Epithelial cell of prostate (primary cell): ENCODE measurements at places on chromosomes 12 and 14.
A peak's percentile ranks its signal among the peaks of the same experiment; 100 is the strongest.

DNA sequence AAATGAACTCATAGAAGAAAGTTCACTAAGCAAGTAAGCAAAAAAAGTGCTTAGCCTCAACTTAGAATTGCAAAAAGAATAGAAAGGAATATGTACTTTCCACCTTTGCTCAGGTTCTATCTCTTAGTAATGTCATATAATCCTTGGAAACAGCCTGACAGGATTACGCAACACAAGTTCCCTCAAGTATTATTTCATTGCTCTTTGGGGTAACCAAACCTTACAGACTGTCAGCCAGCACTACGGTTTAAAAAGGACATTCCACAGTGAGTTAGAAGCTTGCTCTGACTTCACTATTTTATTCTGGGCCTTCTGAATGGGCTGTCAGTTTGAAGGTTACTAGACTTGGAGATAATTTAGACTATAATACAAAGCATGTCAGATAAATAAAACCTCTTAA, 264.0 kb downstream of the ATXN7L3B start:
- no peak for DNase-seq

GRCh38 chr14:49957089-49957852, 64.4 kb downstream of the ARF6 start:
- DNase-seq, result no peak

- no peak for DNase-seq
Observed at GRCh38 chr12:65139389-65139788, 18.3 kb upstream of the WIF1 start.

DNA sequence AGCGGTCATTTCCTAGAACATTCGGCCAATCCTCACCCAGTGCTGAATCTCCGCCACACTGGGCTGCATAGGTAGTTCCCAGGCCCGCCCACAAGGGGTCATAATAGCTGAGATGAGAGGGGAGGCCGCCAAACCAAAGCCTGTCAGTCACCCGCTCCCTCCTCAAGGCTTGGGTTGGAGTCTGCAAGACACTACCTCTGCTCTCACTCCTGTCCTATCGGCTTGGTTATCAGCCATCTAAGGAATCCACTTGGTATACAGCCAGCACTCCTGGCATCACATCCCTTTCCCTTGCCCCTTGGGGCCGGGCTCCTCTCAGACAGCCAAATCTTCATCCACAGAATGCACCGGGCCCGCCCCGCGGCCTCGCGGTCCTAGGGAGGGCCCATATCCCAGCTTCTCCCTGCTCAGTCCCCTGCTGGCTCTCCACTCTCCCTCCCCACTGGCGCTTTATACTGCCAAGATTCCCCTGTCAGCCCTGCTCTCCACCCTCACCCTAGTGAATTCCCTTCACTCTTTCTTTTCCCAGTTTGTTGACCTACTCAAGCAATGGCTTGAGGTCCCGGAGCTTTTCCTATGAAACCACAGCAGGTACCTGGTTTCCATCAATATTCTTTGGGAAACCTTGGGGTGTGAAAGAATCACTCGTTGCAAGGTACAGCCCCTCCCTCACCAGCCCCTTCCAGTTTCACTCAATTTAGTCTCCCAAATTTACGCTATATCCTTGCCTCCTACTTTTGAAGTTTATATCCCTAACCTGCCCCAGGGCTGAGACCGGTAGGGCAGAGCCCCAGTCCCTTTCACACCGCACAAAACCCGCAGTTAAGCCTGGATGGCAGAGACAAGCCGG, 1.4 kb downstream of the IFFO1 start:
- no peak for DNase-seq

- no peak for DNase-seq
Observed at GRCh38 chr14:92581966-92582566, 68.5 kb downstream of the RIN3 start.

DNA sequence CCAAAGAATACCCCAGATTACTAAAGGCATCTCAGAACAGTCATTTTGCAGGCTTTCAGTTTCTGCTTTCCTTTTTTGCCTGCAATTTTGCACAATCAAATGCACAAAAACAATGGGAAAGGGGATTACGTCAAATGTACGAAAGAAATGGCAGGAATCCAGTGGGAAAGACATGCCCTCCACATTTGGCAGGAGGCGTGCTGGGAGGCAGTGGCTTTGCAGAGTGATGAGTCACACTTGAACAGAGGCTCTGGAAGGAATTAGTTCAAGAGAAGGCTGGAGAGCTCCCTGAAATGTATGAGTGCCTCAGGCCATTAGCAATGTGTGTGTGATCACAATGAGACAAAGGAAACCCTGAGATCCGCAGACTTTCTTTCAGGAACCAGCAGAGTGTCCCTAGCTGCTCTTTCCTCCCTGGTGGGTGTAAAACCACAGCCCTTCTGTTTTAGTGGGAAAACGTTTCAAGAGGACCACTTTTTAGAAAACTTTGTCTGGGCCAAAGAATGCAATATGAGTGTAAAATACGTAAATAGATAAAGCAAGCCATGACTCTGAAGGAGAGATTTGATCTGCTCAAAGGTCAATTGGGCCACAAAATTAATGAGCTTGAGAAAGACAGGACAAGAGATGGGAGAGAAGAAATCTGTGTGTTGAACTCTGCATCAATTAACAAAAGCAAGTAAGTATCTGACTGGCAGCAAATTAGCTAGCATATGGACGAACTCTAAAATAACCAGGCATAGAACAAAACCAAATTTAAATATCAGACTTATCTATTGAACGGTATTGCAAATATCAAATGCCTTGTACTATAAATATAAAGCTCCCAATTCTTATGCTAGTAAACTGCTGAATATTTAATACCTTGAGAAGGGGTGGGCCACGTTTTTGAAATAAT, 155.4 kb upstream of the PDE3A start:
- DNase-seq, result peak; percentile 75

DNA sequence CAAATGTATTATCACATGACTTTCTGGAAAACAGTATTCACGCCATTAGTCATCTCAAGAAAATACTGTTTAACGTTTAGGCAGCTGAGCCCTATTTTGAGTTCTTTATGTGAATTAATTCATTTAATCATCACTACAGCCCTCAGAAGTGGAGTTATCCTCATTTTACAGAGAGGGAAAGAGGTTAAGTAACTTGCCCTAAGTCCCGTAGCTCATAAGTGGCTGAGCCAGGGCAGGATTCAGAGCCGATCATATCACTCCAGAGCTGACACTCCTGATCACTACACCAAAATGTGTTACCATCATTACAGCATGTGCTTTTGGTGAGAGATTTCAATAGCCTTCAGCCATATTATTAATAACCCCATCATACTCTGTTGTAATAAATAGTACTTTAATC, 210.6 kb downstream of the FBXL14 start:
- no peak for DNase-seq

GRCh38 chr12:130876758-130877157, 4.9 kb downstream of the RAN start:
- DNase-seq, result no peak

- no peak for DNase-seq
Observed at GRCh38 chr12:50353869-50354593, 42.4 kb downstream of the FAM186A start.

- no peak for DNase-seq
Observed at GRCh38 chr12:84069699-84070098, 842.9 kb downstream of the SLC6A15 start.

DNA sequence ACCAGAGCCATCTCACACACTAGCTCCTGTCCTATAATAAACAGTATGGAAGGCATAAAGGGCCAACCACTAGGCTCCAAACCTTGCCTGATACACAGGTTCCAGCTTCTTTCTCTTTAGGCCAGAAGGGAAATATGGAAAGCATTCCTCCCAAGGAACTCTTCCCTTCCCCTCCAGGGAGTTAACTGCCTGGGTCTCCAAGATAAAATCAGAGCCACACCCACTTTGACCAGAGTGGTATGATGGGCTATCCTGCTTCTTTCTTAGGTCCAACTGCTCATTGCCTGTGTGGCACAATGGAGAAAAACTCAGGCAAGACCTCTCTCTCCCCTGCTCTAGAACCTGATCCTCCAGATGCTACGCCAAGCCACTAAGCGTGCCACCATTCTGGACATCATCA, 2.1 kb downstream of the TSSK4 start:
- DNase-seq, result no peak

- no peak for DNase-seq
Observed at GRCh38 chr14:86057018-86057667, 527.2 kb downstream of the FLRT2 start.

- no peak for DNase-seq
Observed at GRCh38 chr12:100169345-100169744, 26.7 kb upstream of the BLTP3B start.

DNA sequence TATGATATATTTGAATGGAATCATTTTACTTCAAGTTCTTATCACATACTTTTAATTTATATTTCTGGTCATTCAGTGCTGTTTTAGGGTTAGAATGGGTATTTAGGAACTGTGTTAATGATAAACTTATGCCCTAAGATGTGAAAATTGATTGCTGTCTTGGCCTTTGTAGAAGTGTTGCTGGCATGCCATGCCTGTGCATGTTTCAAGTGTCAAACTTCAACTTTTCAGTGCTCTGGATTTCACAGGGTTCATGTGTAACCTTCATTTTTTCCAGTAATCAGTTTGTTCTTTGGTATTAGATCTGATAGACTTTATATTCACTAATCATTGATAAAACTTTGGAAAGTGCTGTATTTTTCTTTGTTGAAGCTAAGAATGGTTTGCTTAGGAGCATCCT, 36.6 kb downstream of the YLPM1 start:
- no peak for DNase-seq

DNA sequence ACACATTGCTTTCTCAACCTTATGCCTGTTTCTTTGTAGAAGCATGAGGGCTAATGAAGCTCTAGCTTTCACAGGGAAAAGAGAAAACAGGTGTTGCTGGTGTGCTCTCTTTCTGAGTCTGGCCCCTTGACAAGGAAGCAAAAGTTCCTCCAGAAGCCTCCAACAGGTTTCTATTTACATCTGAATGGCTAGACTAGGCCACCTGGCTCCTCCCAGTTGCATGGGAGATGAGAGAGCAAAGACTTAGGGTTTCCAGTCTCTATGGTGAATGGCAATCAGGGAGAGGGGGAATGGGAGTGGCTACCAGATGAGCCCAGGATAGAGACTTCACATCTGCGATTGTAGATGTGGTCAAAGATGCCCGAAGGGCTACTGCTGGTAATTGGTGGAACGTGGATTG, 138.1 kb upstream of the PLXNC1 start:
- no peak for DNase-seq

DNA sequence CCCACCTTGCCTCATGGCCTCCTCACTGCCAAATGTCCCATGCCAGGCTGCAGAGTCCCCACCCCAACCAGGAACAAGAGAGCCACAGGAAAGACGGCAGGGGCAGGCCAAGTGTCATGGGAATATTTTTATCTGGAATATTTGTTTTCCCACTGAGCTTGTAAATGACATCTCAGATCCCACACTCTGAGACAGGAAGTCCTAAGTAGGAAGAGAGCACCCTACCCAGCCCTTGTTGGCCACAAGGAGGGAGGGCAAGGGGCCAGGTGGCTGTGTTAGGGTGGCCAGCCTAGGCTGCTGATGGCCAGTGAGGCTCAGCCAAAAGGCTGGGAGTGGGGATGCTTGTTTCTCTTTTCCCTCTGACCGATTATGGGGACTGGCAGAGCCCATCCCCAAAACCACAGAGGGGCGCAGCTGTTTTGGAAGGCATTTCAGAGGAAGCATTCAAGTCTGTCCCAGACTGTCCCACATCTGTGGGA, 7.7 kb upstream of the MEG3 start:
- DNase-seq, result no peak

- DNase-seq, result no peak
Observed at GRCh38 chr12:68393417-68393816, 61.3 kb upstream of the MDM1 start.

DNA sequence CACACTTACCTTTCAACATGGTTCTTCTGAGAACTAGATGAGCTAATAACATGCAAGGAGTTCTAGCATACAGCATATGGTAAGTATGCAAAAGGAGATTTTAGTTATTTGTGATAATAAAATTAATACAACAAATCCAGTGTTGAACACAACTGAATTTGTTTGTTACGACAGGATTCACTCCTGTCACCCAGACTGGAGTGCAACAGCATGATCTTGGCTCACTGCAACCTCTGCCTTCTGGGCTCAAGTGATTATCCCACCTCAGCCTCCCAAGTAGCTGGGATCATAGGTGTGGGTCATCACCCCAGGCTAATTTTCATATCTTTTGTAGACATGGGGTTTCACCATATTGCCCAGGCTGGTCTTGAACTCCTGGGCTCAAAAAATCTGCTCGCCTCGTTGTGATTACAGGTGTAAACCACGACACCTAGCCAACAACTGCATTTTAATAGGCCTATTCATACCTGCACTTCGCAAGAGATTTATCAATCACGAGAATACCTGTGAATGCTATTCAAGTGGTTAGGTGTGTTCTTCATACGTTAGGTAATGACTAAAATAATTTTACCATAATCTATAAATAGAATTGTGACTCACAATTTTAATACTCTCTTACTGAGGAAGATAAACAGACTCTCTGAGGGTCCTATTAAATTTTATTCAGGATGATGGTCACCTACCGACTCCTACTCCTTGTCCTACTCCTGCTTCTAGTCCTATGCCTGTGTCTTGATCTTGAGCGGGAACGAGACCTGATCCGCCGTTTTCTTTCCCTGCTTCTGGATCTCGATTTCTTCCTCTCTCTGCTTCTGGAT, 10.0 kb downstream of the RSRC2 start:
- no peak for DNase-seq

- peak; percentile 20 for DNase-seq
Observed at GRCh38 chr14:35534873-35535482, 1.0 kb downstream of the INSM2 start.

DNA sequence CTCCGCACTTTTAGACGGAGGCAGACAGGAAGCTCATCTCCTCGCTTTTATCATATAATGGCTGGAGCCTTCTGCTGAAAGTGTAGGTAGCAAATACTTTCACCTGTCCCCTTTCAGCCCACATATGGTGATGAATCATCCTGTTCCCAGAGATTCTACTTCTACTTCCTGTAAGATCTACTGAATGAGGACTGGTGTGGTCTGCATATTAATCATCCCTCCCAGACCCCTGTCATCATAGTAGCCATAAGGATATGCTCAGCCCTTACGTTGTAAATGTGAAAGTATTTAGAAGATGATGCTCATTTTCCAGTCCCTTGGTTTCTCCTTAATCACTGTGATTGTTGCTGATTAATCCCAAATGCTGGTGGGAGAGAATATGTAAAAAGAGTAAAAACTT, 268.2 kb upstream of the GRIP1 start:
- DNase-seq, result no peak

GRCh38 chr14:59346796-59347510, 118.2 kb downstream of the GPR135 start:
- no peak for DNase-seq

GRCh38 chr14:77000340-77001270, 27.9 kb downstream of the IRF2BPL start:
- no peak for DNase-seq

- no peak for DNase-seq
Observed at GRCh38 chr12:124761871-124762270, 101.8 kb downstream of the SCARB1 start.

GRCh38 chr14:34935488-34935887, 47.3 kb upstream of the SRP54 start:
- DNase-seq, result no peak
